ENCODE measurements at places on chromosomes 2 and 18.

- no peak for DNase-seq
These were observed 20.0 kb downstream of the SRBD1 start for GRCh38 chr2:45591073-45591472.

DNA sequence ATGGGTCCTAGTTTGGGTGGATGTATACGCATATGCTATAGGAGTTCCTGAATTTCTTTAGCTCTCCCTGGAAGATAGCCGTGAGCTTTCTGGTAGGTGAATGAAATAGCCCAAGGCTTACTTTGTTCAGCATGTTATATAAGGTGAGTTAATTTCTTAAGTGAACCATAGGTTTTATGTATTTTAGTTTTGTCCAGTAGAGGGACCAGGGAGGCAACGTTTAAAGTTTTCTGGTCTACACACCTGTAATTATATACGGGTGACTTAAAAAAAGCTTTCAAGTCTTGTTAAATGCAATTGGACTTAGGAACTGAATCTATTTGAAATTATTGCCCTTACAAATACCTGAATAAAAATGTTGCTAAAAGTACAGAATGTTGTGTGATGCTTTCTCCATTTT is 402.5 kb upstream of the DDX18 start:
- no peak for DNase-seq

DNA sequence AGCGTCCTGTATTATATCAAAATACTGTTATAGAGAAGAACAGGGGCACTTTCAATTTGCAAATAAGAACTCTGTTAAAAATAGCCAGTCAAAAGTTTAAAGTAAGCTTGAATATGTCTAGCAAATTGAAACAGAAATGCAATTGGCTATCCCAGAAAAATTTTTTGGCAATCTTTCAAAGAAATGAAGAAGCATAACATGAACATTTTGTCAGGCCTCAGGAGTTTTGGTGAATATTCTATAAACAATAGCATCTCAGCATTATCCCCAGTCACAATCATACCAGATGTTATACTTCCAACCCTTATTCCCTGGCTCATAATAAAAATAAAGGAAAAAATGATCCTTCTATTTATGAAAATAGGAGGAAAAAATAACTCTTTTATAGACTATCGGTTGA is 252.4 kb downstream of the GRB14 start:
- no peak for DNase-seq

DNA sequence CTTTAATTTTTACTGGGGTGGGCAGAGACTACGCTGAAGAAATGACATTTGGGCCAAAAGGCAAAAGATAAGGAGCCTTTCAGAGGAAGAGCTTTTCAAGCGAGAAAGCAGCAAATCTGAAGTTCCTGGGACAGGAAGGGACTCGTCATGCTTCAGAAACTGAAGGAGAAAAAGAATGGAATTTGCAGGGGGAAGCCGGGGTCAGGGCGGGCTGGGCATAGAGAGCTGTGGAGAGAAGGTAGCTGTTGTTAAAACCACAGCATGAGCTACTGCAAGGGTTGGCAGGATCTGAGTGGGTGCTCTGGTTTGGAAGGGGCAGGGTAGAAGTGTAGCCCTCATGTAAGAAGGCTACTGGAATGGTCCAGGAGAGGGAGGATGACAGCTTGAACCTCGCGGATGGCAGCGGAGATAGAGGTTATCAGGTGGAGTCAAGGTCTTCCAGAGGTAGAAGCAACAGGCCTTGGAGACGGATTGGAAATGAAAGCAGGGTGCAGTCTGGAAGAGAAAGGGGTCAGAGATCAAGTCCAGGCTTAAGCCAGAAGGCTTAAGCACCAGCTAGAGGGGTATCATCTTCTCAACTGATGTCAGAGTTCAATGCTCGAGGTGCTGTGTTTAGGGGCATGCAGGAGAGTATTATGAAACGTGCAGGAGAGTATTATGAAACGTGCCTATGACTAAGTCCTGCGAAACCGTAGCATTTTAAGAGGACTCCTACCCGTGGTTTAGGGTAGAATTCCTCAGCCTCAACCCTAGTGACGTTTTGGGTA is 18.9 kb downstream of the ATP8B1 start:
- DNase-seq: no peak

GRCh38 chr18:76985951-76986236 is 146.7 kb downstream of the MBP start:
- DNase-seq: no peak

GRCh38 chr18:69631281-69631680 is 230.6 kb downstream of the DOK6 start:
- DNase-seq: no peak

GRCh38 chr2:155161314-155161713 is 462.8 kb downstream of the KCNJ3 start:
- DNase-seq: no peak

GRCh38 chr2:141341444-141341843 is 789.4 kb downstream of the LRP1B start:
- no peak for DNase-seq

DNA sequence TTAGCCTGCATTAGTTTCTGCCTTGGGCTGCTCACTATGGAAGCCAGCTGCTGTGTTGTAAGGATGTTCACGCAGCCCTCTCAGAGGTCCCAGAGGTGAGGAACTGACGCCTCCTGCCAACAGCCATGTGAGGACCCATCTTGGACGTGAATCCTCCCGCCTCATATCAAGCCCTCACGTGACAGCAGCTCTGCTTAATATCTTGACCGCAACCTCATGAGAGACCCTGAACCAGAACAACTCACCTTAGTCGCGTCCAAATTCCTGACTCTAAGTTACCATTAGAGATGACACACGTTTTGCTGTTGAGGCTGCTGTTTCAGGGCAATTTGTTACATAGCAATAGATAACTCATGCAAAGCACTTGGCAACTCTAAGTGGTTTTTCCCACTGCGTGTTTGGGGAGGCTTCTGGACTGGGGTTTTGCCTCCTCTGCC is 97.7 kb downstream of the TMEM17 start:
- DNase-seq: no peak

DNA sequence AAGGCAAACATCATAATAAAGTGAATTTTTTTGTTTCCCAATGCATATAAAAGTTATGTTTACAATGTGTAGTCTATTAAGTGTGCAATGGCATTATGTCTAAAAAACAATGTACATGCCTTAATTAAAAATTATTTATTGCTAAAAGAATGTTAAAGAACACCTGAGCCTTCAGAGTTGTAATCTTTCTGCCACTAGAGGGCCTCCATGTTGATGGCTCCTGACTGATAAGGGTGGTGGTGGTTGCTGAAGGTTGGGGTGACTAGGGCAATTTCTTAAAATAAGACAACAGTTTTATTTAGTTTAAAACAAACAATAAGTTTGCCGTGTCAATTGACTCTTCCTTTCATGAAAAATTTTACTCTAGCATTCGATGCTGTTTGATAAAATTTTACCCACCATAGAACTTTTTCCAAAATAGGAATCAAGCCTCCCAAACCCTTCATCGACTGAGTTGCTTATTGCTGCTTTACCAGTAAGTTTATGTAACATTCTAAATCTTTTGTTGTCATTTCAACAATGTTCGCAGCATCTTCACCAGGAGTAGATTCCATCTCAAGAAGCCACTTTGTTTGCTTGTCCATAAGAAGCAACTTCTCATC is 32.3 kb downstream of the MAP3K2 start:
- no peak for DNase-seq

DNA sequence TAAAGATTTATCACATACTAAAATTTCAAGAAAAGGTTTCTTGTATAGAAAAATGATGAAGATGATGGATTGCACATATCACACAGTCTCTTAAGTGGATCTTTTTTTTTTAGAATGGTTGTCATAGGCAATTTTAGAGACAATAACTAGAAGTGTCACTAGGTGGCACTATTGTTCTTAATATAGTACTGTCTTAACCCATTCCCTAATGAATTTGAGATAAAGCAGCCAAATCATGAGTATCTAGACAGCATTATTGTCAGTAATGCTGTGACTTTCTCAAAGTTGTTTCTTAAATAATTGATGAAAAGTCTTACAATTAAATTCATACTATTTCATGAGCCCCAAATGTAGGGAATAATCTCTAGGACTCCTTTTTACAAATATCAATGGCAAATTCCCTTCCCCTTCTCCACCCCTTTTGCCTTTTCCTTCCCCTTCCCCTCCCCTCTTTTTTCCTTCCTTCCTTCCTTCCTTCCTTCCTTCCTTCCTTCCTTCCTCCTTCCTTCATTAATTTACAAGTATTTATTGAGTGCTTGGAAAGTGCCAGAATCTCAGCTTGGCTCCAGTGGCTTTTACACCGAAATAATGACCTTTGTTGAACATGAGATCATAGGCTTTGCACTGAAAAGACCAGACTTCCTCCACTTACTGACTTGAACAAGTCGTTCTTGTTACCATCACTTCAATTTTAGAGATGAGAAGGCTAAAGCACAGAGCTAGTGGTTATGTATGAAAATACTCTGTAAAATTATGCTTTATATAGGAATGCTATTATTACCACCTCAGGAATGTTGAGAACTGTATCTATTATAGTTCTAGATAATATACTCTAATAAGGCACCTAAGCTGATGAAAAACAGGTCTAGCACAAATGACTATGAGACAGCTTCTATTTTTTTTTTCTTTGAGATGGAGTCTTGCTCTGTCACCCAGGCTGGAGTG is 19.8 kb downstream of the MYL12B start:
- DNase-seq: no peak

DNA sequence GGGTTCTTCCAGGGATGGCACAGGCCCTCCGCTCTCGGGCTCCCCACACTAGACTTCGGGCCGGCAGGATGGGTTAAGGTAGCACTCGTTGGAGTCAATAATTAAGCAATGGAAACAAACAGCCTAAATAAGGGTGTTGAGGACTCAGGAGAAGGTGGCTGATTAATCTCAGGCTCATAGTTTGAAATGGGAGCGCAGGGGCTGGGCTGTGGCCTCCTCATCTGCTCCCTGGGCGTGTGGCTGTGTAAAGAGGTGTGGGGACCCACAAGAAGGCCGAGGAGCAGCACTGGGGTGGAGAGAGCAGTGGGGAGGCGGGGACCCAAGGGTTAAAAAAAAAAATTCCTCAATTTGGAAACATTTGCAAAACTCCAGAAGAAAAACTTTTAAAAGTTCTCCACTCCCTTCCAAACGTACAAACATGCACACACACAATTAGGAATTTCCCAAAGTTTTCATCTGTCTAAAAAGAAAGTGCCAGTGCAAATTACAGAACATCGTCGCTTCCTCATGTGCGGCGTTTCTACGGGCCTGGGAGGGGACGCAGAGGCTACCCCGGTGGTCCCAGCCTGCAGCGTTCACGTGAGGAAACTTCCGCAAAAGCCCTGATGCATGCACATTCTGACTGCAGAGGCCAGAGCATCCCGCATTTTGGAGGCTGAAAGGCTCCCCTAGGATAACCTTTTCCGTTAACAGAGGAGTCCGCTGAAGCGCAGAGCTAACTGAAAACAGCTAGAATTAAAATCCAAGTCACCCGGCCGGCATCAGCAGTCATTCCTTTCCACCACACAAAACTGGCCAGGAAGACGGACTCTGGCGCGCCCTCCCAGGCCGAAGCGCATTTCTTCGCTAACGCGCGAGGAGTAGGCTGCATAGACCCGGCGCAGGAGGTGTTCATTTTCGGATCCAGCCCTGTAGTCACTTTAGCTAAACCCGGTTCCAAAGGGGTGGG is 1.0 kb upstream of the TUBB6 start:
- no peak for DNase-seq

DNA sequence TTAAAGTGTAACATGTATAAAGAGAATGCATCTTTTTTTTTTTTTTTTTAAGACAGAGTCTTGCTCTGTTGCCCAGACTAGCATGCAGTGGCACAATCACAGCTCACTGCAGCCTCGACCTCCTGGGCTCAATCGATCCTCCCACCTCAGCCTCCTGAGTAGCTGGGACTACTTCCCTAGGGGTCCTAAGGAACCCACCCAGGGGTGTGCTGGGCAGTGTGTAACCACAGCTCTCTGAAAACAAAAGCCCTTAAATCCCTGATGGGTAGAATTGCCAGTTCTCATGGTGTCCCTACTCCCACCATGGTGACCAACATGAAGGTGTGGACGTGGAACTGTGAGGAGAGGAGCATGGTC is 105.6 kb upstream of the ST3GAL5 start:
- DNase-seq: no peak

- no peak for DNase-seq
These were observed 51.2 kb downstream of the MBP start for GRCh38 chr18:77081390-77081778.

- DNase-seq: no peak
These were observed 66.8 kb downstream of the BMPR2 start for GRCh38 chr2:202442882-202443281.

GRCh38 chr2:241866790-241867645 is 2.5 kb upstream of the RTP5 start:
- no peak for DNase-seq

DNA sequence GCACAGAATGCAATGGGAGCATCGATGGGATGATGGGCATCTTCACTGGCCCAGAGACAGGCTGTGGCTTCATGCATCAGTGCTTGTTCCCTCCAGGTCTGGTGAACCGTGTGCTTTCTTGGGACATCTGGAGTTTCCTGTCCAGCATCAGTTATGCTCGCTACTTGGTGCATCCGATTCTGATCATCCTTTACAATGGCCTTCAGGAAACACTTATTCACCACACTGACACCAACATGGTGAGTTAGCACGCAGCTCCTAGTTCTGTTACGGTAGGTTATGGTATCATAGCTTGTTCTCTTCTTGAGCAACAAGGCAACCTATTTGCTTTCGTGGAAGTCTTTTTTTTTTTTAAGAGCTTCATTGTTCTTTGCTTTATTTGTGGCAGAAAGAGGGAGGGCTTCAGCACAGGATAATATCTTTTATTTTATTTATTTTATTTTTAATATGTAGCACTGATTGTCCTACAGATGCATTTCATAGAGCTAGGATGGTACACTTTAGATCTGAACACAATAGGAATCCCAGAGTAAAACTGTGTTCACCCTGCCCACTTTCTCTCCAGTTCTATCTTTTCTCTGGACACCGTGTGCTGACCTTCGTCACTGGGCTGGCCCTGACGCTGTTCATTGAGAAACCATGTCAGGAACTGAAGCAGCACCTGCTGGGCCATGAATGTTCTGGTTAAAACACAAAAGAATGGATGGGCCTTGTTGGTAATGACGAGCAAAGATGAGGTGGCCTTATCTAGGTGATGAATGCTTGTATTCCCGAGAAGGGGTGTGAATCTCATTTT is 71.2 kb upstream of the SEC11C start:
- no peak for DNase-seq

GRCh38 chr2:96807127-96807471 is 9.0 kb upstream of the CNNM3 start:
- no peak for DNase-seq
